ENCODE measurements at places on chromosomes 7 and 10.

GRCh38 chr10:33521062-33521461, 186.6 kb upstream of the NRP1 start:
- DNase-seq, result no peak

DNA sequence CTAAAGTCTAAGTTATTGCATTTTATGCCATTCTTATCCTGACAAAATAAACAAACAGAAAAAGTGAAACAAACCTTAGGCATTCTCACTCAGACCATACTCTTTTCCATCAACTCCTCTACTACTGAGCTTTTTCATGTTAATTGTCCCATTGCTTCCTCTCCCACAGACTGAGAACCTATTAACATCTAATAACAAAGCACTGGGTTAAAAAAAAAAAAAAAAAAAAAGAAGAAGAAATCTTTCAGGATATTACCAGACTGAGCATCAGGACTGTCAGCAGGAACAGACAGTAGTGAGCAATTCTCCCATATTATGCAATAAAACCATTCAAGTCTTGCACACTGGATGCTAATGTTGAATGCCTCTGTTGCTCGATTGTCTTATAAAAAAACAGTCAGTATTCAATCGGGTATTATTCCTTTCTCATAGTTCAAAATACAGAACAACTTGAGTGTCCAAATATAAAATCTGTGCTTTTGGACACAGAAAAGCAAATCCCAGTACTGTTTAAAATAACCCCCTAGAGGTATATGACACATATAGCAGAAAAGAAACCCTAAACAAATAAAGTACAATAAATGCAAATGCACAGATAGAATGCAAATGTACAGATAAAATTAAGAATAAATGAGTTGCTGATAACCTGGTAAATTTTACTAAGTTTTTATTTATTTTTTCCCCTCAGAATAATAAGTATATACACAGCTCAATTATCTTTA, 531.3 kb upstream of the LRRTM3 start:
- DNase-seq, result no peak

DNA sequence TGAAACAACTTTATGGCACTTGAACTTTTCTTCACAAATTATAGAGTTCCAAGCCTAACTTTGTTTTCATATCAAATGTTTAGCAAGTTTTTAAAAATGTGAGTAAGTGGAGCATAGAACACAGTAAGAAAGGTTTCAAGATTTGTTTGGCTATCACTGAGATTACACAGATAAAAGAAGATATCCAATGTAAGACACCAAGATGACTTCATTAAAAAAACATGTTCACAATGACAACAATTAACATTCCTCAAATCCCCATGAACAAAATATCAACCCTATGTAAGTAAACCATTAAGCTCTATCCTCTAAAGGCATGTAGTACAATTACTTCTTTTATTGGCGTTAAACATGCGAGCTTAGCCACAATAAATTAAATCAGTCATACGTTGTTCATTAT, 129.7 kb downstream of the RELN start:
- no peak for DNase-seq

DNA sequence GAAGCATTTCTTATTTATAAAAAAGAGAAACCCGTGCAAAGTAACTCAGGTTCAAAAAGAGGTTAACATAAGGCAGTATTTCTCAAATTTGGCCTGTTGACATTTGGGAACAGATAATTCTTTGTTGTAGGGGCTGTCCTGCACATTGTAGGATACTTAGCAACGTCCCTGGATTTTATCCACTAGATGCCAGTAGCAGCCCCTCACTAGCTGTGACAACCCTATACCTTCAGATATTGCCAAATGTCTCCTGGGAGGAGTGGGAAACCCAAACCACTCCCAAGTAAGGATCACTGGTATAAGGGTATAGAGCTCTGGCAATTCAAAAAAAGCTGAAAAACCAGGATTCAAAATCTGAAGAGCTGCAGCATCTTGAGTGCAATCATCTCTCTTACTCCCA, 202.3 kb upstream of the PRKCQ start:
- DNase-seq, result no peak
